GM23248 (cell line): ENCODE measurements at places on chromosomes 4 and X. TPM values are rescaled to one million over a fixed set of nuclear protein-coding genes. Genes with fewer than 3 reads are reported as not detected.

TEX13B gene
- total RNA-seq: not detected in 2 replicates

PLS3 gene
- 118 and 136 TPM in 2 replicates for total RNA-seq

KLHL4 gene
- 0.11 TPM in 1 of 2 replicates, not detected in the other for total RNA-seq

BGN gene
- total RNA-seq: 115 and 129 TPM in 2 replicates

PNMA3 gene
- total RNA-seq: not detected in 2 replicates

NPNT gene
- not detected in 2 replicates for total RNA-seq

ENPP6 gene
- not detected in 2 replicates for total RNA-seq

EREG gene
- total RNA-seq: 4.2 and 4.4 TPM in 2 replicates

FAM47A gene
- total RNA-seq: not detected in 2 replicates

NWD2 gene
- not detected in 2 replicates for total RNA-seq

FGF13 gene
- 4.6 and 9.0 TPM in 2 replicates for total RNA-seq

PPBP gene
- not detected in 2 replicates for total RNA-seq

COX18 gene
- total RNA-seq: 22.8 and 29.8 TPM in 2 replicates

- no peak overlapping the region for H3K4me3 ChIP-seq
- H3K27ac ChIP-seq: no peak overlapping the region
- H3K4me1 ChIP-seq: peaks cover 5% of the 10 kb centered on the region; the same call in 1 of the 2 replicates
These were observed 77.5 kb upstream of the INPP4B start for GRCh38 chr4:142923619-142924018.

- H3K4me1 ChIP-seq: no peaks in the 10 kb centered on the region
- no peaks in the 10 kb centered on the region for H3K27me3 ChIP-seq
- DNase-seq: no peak
These were observed 146.0 kb downstream of the PJA1 start for GRCh38 chrX:69019073-69019890.

DNA sequence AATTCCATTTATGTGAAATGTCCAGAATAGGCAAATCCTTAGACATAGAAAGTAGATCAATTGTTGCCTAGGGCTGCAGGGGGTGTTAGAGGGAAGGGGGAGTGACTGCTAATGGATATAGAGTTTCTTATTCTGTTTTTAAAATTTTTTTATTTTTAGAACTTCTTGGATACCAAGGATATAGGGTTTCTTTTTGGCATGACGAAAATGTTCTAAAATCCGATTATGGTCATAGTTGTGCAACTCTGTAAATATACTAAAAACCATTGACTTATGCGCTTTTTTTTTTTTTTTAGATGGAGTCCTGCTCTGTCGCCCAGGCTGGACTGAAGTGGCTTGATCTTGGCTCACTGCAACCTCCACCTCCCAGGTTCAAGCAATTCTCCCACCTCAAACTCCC lies 125.2 kb upstream of the USP9X start:
- no peak overlapping the region for H3K27ac ChIP-seq
- no peaks in the 10 kb centered on the region for H3K4me1 ChIP-seq
- H3K27me3 ChIP-seq: no peaks in the 10 kb centered on the region
- no peak for DNase-seq
- H3K36me3 ChIP-seq: no peaks in the 10 kb centered on the region

- H3K27ac ChIP-seq: peak overlapping the region; percentile 86
- DNase-seq: no peak
- H3K36me3 ChIP-seq: no peaks in the 10 kb centered on the region
- H3K4me3 ChIP-seq: peak overlapping the region; percentile 90
- H3K4me1 ChIP-seq: peaks cover 8% of the 10 kb centered on the region
These were observed 634 bp downstream of the APOO start for GRCh38 chrX:23907111-23907497.

GRCh38 chr4:141346144-141346543 lies 125.4 kb downstream of the ZNF330 start:
- H3K4me3 ChIP-seq: no peak overlapping the region
- peaks cover 22% of the 10 kb centered on the region for H3K4me1 ChIP-seq
- H3K27ac ChIP-seq: no peak overlapping the region

DNA sequence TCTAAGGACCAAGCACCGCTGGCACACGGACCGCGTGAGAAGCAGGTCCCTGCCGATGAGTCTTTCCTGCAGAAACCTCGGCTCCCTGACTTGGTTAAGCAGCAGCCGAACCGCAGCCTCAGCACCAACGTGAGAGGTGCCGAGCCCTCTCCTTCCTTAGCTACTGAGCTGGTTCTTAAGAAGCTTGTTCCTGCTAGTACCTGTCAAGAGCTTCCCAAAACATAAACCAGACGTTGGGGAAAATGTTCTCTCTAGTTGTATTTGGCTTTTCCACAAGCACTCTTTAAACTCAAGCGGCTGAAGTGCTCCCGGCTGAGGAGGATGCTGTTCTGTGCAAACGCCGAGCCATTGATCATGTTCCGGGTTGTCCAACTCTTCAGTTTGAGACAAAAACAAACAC lies 29.3 kb upstream of the TLR3 start:
- H3K4me3 ChIP-seq: no peak overlapping the region
- no peaks in the 10 kb centered on the region for H3K36me3 ChIP-seq
- peaks cover 14% of the 10 kb centered on the region for H3K27me3 ChIP-seq
- no peak for DNase-seq

- H3K36me3 ChIP-seq: no peaks in the 10 kb centered on the region
These were observed 445.5 kb downstream of the PCDH10 start for GRCh38 chr4:133594390-133595207.

GRCh38 chr4:170657761-170658160 lies 568.0 kb upstream of the AADAT start:
- no peak overlapping the region for H3K4me3 ChIP-seq
- no peak for DNase-seq
- no peaks in the 10 kb centered on the region for H3K27me3 ChIP-seq
- H3K36me3 ChIP-seq: no peaks in the 10 kb centered on the region
- H3K4me1 ChIP-seq: no peaks in the 10 kb centered on the region

DNA sequence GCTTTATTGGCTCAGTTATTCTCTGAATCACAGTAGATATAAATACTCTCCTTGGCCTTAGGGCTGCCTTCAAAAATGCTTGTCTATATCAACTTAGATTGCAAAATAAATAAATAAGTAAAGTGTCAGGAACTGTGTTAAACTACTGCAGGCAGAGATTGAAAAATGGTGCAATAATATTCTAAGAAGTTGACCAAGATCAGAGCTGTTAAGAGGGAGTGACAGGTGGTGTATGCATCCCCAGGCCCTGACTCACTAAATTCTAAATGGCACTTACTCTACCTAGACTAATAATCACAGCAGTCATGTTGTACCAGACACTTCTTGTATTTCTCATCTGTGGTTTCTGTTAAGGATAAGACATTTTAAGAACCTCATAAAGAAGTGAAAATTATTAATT lies 235.1 kb upstream of the SPOCK3 start:
- DNase-seq: no peak
- H3K4me1 ChIP-seq: no peaks in the 10 kb centered on the region

DNA sequence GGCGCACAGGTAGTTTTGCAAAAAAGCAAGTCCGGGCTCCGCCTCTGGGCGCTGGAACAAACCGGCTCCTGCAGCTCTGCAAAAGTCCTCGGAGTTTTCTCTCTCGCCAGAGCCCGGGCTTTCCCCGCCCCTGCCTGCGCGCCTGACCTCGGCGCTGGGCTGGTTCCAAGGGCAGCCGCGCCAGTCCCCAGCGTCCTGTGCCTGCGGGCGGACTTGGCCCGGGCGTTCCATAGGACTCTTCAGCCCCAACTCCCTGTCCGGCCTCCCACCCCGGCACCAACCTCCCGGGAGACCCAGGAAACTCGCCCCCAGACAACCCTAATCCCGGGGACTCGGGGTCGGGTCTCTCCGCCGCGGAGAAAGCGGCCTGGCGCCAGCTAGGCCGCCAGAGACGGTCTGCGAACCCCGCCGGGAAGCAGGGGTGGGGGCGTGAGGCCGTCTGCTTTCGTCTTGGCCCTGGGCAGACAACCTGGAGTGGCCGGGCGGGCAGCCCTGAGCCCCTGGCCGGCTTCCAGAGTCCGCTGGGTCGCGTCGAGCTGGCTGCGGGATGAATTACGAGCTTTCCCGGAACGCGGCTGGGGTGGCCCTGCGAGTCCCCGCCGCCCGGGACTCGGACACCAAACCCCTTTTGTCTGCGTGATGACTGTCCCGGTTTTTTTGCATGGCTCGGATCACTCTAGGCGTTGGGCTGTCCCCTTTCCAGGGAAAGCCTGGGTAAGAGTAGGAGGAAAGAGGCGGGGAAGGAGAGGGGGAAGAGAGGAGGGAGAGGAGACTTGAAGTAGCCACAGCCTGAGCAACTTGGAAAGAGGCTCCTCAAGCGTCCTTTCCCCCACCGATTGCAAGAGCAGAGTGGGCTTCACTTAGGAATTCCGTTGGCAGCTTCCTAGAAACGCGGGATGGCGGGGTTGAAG lies 916 bp downstream of the MXRA5 start:
- H3K4me3 ChIP-seq: peak overlapping the region; percentile 75
- H3K36me3 ChIP-seq: 0 out of 2 replicates have a peak, but pooled peaks cover 2% of the 10 kb centered on the region

- no peak for DNase-seq
- H3K27me3 ChIP-seq: no peaks in the 10 kb centered on the region
- no peaks in the 10 kb centered on the region for H3K4me1 ChIP-seq
- H3K36me3 ChIP-seq: no peaks in the 10 kb centered on the region
- H3K4me3 ChIP-seq: no peak overlapping the region
These were observed 246.0 kb downstream of the CXXC4 start for GRCh38 chr4:104248726-104249125.

DNA sequence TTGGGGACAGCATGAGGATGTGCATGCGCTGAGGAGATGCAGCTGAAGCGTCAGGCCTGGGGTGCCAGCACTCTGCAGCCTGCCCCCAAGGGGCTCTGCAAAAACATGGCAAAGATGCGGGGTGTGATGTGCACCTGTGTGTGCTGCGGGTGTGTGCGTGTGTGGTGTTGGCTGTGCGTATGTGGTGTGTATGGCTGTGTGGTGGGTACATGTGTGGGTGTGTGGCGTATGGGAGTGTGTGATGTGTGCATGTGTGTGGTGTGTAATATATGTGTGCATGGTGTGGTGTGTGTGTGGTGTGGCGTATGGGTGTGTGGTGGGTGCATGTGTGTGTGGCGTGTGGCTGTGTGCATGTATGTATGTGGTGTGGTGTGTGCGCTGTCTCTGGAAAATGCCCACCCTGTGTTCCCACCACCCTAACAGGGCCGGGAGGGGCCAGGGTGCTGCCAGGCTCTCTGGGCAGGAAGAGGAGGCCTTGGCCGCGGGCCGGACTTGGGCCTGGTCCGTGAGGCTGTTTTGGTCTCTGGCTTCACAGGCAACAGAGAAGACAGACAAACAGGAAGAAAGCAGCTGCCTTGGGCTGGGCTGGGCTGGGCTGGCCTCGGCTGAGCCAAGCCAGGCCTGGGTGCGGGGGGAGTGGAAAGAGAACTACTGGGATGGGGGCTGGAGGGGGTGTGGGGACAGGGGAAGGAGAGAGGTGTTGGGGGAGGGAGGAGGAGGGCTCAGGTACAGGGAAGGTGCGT lies 1.1 kb upstream of the AVPR2 start:
- H3K4me3 ChIP-seq: no peak overlapping the region
- H3K27ac ChIP-seq: no peak overlapping the region
- H3K4me1 ChIP-seq: 0 out of 2 replicates have a peak, but pooled peaks cover 3% of the 10 kb centered on the region
- H3K27me3 ChIP-seq: no peaks in the 10 kb centered on the region
- DNase-seq: no peak

GRCh38 chrX:45445745-45446412 lies 245.2 kb upstream of the DIPK2B start:
- no peaks in the 10 kb centered on the region for H3K36me3 ChIP-seq
- peak; percentile 82 for DNase-seq
- H3K4me3 ChIP-seq: no peak overlapping the region
- H3K4me1 ChIP-seq: peaks cover 13% of the 10 kb centered on the region
- no peaks in the 10 kb centered on the region for H3K27me3 ChIP-seq

GRCh38 chr4:150176547-150176946 lies 98.3 kb downstream of the DCLK2 start:
- peaks cover 6% of the 10 kb centered on the region for H3K4me1 ChIP-seq
- no peak overlapping the region for H3K27ac ChIP-seq
- H3K36me3 ChIP-seq: no peaks in the 10 kb centered on the region
- DNase-seq: peak; percentile 32
- H3K4me3 ChIP-seq: no peak overlapping the region
- H3K27me3 ChIP-seq: no peaks in the 10 kb centered on the region

DNA sequence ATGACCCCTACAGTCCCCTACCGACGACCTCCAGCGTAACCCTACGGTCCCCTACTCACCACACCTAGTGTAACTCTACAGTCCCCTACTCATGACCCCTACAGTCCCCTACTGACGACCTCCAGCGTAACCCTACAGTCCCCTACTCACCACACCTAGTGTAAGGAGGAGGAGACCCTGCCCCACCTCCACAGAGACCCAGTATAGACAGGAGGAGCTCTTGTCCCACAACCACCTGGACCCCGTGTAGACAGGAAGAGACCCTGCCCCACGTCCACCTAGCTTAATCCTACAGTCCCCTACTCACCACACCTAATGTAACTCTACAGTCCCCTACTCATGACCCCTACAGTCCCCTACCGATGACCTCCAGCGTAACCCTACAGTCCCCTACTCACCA lies 26.9 kb downstream of the CSF2RA start:
- no peak overlapping the region for H3K27ac ChIP-seq
- no peaks in the 10 kb centered on the region for H3K36me3 ChIP-seq

GRCh38 chrX:99415470-99415869 lies 994.6 kb downstream of the PCDH19 start:
- no peak overlapping the region for H3K4me3 ChIP-seq
- H3K27me3 ChIP-seq: no peaks in the 10 kb centered on the region
- H3K27ac ChIP-seq: no peak overlapping the region
- no peaks in the 10 kb centered on the region for H3K36me3 ChIP-seq
- H3K4me1 ChIP-seq: no peaks in the 10 kb centered on the region

- peak overlapping the region; percentile 78 for H3K4me3 ChIP-seq
- peaks cover 7% of the 10 kb centered on the region; the same call in 1 of the 2 replicates for H3K4me1 ChIP-seq
- H3K27me3 ChIP-seq: no peaks in the 10 kb centered on the region
- peak overlapping the region; percentile 57 for H3K27ac ChIP-seq
- DNase-seq: peak; percentile 73
These were observed 689 bp downstream of the METAP1 start for GRCh38 chr4:98996056-98996764.

- no peaks in the 10 kb centered on the region for H3K4me1 ChIP-seq
- no peak for DNase-seq
- H3K36me3 ChIP-seq: no peaks in the 10 kb centered on the region
- no peak overlapping the region for H3K4me3 ChIP-seq
- H3K27ac ChIP-seq: no peak overlapping the region
These were observed 714.5 kb downstream of the CCSER1 start for GRCh38 chr4:90841676-90842075.

- no peak for DNase-seq
- no peak overlapping the region for H3K4me3 ChIP-seq
- no peak overlapping the region for H3K27ac ChIP-seq
- H3K27me3 ChIP-seq: no peaks in the 10 kb centered on the region
These were observed 112.7 kb downstream of the SH3RF1 start for GRCh38 chr4:169158046-169158445.
